NCI-H1930 (cell line): ENCODE measurements at places on chromosomes 2 and 18.

DNA sequence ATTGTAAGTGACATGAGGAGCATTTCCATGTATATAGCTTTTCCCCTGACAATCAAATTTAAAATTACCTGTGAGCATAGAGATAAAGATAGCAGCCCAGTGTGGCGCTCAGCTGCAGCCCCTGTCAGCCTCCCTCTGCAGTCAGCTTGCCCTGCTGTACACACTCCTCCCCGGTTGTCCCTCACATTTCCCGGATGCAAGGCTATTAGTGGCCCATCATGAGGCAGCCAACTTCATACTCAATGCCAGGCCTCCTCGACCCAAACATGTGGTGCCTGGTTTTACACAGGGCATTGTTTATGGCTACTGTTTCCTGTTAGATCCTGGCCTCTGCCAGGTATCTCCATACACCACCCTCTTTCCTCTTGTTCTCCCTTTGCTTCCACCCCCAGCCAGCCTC, 116.1 kb upstream of the SH3BP4 start:
- no peak for DNase-seq

GRCh38 chr18:35542356-35542755, 39.2 kb upstream of the GALNT1 start:
- no peak for DNase-seq

DNA sequence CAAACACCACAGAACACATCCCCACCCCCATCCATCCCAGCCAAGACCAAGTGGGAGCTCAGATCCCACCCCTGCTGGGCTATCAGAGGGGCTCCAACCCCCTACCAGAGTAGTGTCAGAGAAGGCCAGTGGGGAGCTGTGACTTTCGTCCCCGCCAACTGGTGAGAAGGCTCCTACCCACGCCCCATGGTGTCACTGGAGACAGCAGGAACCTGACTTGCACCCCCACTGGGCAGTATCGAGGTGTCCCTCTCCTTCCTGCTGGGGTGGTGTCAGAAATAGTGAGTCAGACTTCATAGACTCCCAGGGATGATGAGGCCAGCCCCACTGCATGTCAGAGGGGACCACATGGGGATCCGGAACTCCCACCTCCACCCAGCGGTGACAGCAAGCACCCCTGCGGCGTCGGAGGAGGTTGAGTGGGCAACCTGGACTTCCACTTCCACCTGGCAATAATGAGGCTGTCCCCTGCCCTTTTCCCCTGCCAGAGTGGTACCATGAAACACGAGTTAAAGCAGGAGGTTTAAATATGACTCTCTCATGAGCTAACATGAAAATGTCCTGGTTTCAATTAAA, 106.7 kb downstream of the CTIF start:
- no peak for DNase-seq

DNA sequence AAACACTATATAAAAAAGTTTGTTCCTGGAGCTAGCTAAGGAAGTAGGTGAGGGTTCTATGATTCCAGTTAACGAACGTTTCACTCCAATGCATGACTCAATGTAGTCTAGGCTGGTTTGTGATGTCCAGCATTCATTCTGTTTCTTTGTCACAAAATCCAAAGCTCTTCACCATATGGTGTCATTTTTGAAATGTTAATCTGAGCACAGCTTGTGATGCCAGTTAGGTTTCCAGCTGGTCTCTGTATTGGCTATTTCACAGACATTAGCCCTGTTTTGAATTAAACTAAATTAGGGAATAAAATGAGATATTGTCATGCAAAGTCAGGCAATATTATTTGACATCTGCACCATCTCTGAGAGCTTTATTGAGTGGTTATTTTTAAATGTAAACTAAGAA, 159.4 kb downstream of the RBM43 start:
- no peak for DNase-seq

GRCh38 chr2:127118467-127118866, 11.5 kb upstream of the BIN1 start:
- DNase-seq, result no peak

GRCh38 chr18:60646725-60647124, 274.1 kb upstream of the MC4R start:
- DNase-seq, result no peak

GRCh38 chr2:204827701-204828590, 282.7 kb downstream of the PARD3B start:
- DNase-seq, result no peak

DNA sequence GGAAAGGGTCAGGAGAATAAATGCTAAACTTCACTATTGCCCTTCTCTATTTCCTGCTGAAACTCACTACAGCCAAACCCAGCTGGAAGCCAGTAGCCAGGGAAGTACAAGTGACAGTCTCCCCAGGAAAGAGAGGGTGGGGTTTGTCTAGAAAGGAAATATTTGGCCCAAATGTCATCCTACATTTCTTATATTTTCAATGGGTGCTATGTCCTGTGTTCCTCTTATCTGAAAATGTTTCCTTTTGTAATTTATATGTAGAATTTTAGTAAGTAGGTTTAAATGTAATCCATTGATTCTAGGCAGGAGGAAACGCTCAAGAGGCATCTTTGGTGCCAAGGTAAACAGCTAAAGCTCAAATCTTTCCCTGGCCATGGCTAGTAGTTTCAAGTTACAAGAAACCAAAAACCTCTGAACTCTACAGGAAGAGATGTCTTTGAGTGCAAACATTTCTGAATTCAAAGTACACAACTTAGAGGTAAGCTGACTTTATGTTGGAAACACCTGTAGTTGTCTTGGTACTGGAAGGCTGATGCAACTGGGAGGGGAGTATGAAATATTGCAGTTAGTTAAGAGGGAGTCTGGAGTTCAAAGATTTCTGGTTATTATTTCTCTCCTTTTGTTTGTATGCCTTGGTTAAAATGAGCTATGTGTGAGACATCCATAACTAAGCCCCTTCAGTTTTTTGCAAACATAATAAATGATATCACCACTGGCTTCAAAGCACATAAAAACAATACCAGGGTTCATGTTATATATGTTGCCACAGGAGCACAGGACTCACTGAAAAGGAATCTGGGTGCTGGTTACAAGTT, 356.1 kb upstream of the ZC3H15 start:
- no peak for DNase-seq

DNA sequence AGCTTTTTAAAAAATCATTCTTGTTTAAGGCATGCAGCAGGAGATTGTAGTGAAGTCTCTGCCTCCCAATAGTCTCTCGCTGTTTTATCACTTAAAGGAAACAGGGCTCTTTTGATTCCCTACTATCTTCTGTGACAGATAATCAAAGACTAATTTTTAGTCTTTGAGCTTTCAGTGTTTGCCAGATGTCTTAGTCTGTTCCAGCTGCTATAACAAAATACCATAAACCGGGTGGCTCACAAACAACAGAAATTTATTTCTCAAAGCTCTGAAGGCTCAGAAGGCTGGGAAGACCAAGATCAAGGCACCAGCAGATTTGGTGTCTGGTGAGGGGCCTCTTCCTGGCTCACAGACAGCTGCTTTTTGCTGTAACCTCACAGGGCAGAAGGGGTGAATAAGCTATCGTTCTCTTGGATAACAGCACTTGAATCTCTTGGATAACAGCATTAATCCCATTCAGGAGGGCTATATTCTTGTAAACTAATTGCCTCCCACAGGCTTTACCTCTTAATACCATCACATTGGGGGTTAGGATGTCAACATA, 37.8 kb upstream of the STAT4 start:
- DNase-seq, result no peak

GRCh38 chr2:96509114-96509846, 4.1 kb upstream of the NEURL3 start:
- peak; percentile 75 for DNase-seq

DNA sequence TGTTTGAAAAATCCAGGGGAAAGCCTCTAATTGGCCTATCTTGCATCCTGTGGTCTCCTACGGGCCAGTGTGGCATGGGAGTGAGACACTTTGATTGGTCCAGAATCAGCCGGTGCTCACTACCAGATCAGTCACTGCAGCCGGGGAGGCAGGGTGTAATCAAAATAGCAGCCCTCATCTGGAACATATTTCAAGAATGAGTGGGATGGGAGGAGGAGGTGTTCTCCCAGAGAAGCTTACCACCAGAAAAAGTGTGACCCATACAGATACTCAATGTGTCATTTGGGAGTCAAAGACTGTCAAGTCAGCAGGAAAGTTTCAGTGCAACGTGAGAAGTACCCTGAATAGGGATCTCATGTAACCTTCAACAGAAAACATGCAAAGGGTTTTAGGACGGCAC, 393.9 kb upstream of the SLC14A2 start:
- no peak for DNase-seq

DNA sequence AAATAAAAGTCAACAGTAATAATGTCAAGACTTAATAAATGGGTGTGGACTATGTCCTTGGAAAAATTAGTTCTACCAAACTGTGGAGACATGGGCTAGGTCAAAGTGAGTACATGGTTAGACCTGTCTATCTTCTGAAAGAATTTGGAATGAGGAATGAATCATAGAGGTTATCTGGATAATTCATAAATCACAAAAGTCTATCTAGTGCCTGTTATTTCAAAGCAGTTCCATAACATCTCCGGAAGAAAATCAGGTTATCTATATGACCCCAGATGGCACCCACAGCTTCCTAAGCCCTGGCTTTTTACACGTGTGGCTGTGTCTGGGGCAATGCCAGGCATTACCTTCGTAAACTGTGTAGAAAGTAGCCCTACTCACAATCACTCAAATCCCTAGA, 272.0 kb downstream of the ETAA1 start:
- DNase-seq, result no peak
